Activated naive CD8-positive, alpha-beta T cell treated with anti-CD3 and anti-CD28 coated beads, Interleukin-2, amount 10 ng/mL, durations not matched to agents 7 days and 5 days (primary cell): ENCODE measurements at places on chromosomes 6 and 20. TPM values are rescaled to one million over a fixed set of nuclear protein-coding genes. Genes with fewer than 3 reads are reported as not detected.

The TRIM15 gene
- not detected for total RNA-seq

The SLC44A4 gene
- not detected for total RNA-seq

The CCNC gene
- total RNA-seq = 43.5 TPM

The FBXO5 gene
- 50.8 TPM for total RNA-seq

The PTGIS gene
- total RNA-seq = 0.37 TPM

The TGM2 gene
- 0.43 TPM for total RNA-seq

The BPIFB1 gene
- total RNA-seq = not detected

GRCh38 chr6:116352515-116353471, 18.0 kb upstream of the DSE start:
- H3K4me3 ChIP-seq = no peak overlapping the region
- H3K27ac ChIP-seq = no peak overlapping the region
- no peaks in the 10 kb centered on the region for H3K36me3 ChIP-seq
- no peaks in the 10 kb centered on the region for H3K27me3 ChIP-seq

GRCh38 chr6:123091091-123091895, 95.3 kb downstream of the CLVS2 start:
- H3K27me3 ChIP-seq = no peaks in the 10 kb centered on the region
- H3K27ac ChIP-seq = no peak overlapping the region
- no peaks in the 10 kb centered on the region for H3K36me3 ChIP-seq
- no peak for DNase-seq

DNA sequence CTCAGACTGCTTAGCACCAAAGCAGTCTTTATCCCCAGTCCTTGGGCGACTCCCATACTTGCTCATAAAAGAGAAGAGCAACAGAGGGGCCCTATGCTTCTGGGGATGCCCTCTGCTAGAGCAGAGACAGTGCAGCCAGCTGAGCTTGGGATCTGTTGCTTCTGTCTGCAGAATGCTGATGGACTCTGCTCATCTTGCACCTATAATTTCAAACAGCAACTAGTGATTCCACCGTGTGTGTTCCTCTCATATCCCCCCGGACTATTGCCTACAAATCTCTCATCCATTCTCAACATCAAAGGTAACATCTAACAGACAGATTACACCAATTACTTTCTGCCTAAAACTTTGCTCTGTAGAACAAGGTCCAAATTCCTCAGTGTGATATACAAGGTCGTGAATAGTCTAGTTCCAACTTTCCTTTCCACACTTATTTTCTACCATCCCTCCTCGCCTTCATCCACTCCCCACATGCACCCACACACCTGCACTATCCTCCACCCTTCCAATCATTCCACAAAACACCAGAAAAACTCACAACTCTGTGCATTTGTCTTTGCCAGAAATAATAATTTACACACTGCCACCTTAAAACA, 62.6 kb downstream of the FRK start:
- no peak overlapping the region for H3K27ac ChIP-seq
- DNase-seq = no peak
- no peaks in the 10 kb centered on the region for H3K36me3 ChIP-seq
- H3K27me3 ChIP-seq = no peaks in the 10 kb centered on the region
- H3K4me1 ChIP-seq = no peaks in the 10 kb centered on the region
- H3K4me3 ChIP-seq = no peak overlapping the region

- no peaks in the 10 kb centered on the region for H3K36me3 ChIP-seq
- no peak overlapping the region for H3K4me3 ChIP-seq
- peaks cover 5% of the 10 kb centered on the region for H3K27me3 ChIP-seq
- H3K27ac ChIP-seq = no peak overlapping the region
These were observed 10.6 kb downstream of the RBM24 start for GRCh38 chr6:17291778-17292177.

DNA sequence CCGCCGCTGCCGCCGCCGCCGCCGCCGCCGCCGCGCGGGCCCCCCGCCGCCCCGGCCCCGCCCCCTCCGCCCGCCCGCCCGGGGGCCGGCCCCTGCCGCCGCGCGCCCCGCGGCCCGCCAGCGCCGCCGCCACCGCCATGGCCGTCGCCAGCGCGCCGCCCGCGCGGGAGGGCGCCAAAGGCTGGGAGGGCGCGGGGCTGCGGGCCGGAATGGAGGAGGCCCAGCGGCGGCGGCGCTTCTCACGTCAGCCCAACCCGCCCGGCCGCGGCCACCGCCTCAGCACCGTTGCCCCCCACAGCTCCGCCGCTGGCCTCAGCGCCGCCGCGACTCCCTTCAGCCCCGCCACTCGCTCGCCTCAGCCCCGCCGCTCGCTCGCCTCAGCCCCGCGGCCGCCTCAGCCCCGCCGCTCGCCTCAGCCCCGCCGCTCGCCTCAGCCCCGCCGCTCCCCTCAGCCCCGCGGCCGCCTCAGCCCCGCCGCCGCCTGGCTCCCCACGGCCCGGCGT, 258 bp downstream of the PHF10 start:
- DNase-seq = peak; percentile 71
- peaks cover 4% of the 10 kb centered on the region for H3K27me3 ChIP-seq
- H3K36me3 ChIP-seq = peaks cover 15% of the 10 kb centered on the region
- H3K4me1 ChIP-seq = peaks cover 36% of the 10 kb centered on the region
- H3K27ac ChIP-seq = peak overlapping the region; percentile 71
- H3K4me3 ChIP-seq = peak overlapping the region; percentile 74

GRCh38 chr6:168127384-168127868, 48.4 kb upstream of the FRMD1 start:
- no peaks in the 10 kb centered on the region for H3K4me1 ChIP-seq
- DNase-seq = no peak
- H3K27ac ChIP-seq = no peak overlapping the region
- no peaks in the 10 kb centered on the region for H3K36me3 ChIP-seq

- no peaks in the 10 kb centered on the region for H3K36me3 ChIP-seq
- peaks cover 7% of the 10 kb centered on the region for H3K27me3 ChIP-seq
- no peak overlapping the region for H3K4me3 ChIP-seq
- DNase-seq = no peak
These were observed 72.3 kb downstream of the VEGFA start for GRCh38 chr6:43842231-43842794.

DNA sequence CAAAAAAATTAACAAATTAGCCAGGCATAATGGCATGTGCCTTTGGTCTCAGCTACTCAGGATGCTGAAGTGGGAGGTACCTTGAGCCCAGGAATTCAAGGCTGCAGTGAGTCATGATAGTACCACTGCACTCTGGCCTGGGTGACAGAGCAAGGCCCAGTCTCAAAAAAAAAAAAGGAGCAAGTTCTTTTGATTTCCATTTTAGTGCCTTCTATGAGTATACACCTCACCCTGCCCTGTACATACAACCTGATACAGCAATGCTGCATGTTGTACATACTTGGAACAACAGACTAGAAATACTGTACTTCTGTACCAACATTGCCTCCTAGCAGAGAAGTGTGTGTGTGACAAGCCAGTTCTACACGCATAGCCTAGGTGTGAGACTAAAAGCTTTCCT, 97.3 kb upstream of the CARMIL1 start:
- peaks cover 6% of the 10 kb centered on the region for H3K36me3 ChIP-seq
- peaks cover 10% of the 10 kb centered on the region for H3K4me1 ChIP-seq
- H3K27me3 ChIP-seq = peaks cover 9% of the 10 kb centered on the region
- H3K4me3 ChIP-seq = no peak overlapping the region
- no peak overlapping the region for H3K27ac ChIP-seq
- DNase-seq = no peak

DNA sequence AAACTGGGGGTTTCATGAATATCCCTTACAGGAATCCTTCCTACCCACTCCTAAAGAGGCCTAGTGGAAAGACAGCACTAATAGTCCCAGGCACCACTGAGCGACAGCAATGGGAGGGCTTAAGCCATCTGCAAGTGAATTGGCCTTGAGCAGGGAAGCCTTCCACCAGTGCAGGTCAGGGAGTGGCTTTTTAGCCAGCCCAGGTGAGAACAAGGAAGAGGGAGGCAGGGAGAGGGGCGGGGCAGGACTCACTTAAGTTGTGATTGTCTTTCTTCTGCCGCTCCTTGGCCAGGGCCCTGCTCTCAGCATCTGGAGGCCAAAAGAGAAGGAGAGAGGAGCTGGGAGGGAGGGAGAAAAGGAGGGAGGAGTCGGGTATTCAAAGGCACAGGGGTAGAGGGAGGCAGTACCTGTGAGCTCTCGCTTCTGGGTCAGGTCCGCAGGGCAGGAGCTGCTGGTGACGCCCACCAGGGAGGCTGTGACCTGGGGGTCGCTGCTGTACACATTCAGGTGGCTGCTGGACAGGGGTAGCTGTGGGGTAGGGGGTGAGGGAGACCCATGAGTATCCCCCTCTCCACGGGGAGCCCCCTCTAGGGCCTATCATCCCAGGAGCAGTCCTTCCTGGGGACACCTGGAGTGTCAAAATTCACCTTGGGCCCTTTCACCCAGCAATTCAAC, 47.8 kb downstream of the TFEB start:
- no peak overlapping the region for H3K27ac ChIP-seq
- no peaks in the 10 kb centered on the region for H3K27me3 ChIP-seq
- H3K36me3 ChIP-seq = peaks cover 2% of the 10 kb centered on the region

- no peak overlapping the region for H3K27ac ChIP-seq
- no peaks in the 10 kb centered on the region for H3K36me3 ChIP-seq
- H3K4me3 ChIP-seq = no peak overlapping the region
- peaks cover 12% of the 10 kb centered on the region for H3K27me3 ChIP-seq
These were observed 181.9 kb upstream of the CCN2 start for GRCh38 chr6:132132924-132133639.

- DNase-seq = peak; percentile 71
- H3K4me3 ChIP-seq = no peak overlapping the region
- no peaks in the 10 kb centered on the region for H3K36me3 ChIP-seq
- H3K4me1 ChIP-seq = peaks cover 5% of the 10 kb centered on the region
- peaks cover 2% of the 10 kb centered on the region for H3K27me3 ChIP-seq
These were observed 25.5 kb upstream of the KCNK16 start for GRCh38 chr6:39347906-39348585.

- no peaks in the 10 kb centered on the region for H3K4me1 ChIP-seq
- H3K27ac ChIP-seq = no peak overlapping the region
- no peaks in the 10 kb centered on the region for H3K27me3 ChIP-seq
- no peak overlapping the region for H3K4me3 ChIP-seq
- DNase-seq = no peak
These were observed 308.5 kb upstream of the POU3F2 start for GRCh38 chr6:98525860-98526259.

GRCh38 chr6:94377835-94378234, 958.5 kb upstream of the EPHA7 start:
- H3K27me3 ChIP-seq = no peaks in the 10 kb centered on the region
- DNase-seq = no peak
- H3K4me1 ChIP-seq = no peaks in the 10 kb centered on the region
- no peaks in the 10 kb centered on the region for H3K36me3 ChIP-seq
- H3K4me3 ChIP-seq = no peak overlapping the region
- H3K27ac ChIP-seq = no peak overlapping the region

DNA sequence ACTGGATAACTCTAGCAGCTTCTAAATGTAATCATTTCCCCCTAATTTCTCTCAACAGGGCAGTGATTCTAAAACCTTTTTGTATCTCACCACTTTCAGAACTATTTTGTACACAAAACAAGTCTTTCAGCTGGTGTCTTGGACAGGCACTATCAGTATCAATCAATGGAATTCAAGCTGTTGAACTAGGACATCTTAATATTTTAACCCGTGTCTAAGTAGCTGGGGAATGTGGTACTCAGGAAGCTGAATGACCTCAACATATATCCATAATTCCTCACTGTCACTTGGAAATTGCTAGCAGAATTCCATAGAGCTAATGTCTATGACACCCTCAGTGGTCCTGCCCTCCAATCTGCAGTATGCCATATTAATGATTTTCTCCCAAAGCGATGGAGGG, 24.5 kb downstream of the ADAT2 start:
- no peaks in the 10 kb centered on the region for H3K27me3 ChIP-seq
- DNase-seq = no peak
- no peak overlapping the region for H3K27ac ChIP-seq

- no peaks in the 10 kb centered on the region for H3K4me1 ChIP-seq
- peaks cover 21% of the 10 kb centered on the region for H3K27me3 ChIP-seq
- H3K4me3 ChIP-seq = no peak overlapping the region
- no peaks in the 10 kb centered on the region for H3K36me3 ChIP-seq
- H3K27ac ChIP-seq = no peak overlapping the region
These were observed 625 bp downstream of the MAS1L start for GRCh38 chr6:29487131-29487530.
